ENCODE measurements at places on chromosomes 5 and 9.

DNA sequence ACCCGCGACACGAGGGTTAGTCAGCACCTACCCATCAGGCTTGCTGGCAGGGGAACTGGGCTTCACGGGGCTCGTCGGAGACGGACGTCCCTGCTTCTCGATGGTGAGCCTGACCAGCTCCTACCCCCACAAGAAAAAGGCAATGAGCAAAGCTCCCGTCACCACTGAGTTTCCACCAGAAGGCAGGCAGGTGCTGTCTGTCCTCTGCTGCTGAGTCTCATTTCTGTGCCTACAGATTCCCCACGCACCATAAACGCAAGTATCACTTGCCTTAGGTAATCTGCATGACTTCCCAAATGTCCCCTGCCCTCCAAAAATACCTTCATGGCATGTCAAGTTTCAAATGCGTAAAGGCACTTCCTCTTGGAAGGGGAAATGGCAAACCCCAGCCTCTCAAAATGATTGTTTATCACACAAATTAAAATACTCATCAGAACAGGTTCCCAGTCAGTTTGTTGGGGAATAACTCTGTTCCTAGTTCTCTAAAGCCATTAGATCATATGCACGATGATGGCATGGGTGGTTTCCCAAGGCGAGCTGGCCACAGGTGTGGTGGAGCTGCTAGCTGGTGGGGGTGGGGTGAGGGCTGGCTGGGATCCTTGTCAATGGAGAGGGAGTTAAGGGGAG is 85.0 kb downstream of the PRRT1B start:
- no peak for DNase-seq

DNA sequence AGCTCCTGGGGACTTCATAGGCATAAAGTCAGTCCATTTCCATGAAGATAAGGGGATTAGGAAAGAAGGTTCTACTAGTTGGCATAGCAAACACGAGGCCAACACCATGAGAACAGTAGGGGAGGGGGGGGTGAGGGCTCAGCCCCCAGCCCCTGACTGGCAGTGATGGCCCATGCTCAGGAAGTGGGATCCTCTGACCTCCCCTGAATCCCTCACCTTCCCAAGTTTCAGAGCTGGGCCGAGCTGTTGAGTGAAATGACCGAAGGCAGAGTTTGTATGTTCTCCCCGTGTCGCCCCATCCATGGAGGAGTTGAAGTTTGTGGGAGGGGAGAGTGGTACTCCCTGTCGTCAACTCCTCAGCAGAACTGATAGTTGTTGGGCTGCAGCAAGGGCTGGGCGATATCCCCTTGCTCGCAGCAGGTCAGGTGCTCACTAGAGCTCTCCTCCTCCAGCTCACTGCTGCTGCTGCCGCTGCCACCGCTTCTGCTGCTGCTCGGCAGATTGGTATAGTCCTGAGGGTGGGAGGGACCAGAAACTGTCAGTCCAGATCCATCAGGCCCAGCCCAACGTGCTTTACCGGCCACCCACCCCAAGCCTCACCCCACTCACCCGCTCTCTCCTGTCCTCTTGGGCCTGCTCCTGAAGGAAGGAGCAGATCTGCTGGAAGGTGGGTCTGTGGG is 32.5 kb downstream of the CSF1R start:
- DNase-seq: no peak

GRCh38 chr5:139678751-139679750 is 30.9 kb downstream of the CXXC5 start:
- peak; percentile 67 for DNase-seq

- peak; percentile 16 for DNase-seq
Measured at GRCh38 chr5:179143446-179143845, 83.3 kb downstream of the ZNF354C start.

Measured in astrocyte (in vitro differentiated cells and primary cell).